ENCODE measurements at places on chromosomes 7 and 10.

GRCh38 chr7:5429253-5429856 lies 5.7 kb upstream of the TNRC18 start:
- no peak for DNase-seq

GRCh38 chr10:75655791-75656451 lies 224.5 kb downstream of the LRMDA start:
- no peak for DNase-seq

DNA sequence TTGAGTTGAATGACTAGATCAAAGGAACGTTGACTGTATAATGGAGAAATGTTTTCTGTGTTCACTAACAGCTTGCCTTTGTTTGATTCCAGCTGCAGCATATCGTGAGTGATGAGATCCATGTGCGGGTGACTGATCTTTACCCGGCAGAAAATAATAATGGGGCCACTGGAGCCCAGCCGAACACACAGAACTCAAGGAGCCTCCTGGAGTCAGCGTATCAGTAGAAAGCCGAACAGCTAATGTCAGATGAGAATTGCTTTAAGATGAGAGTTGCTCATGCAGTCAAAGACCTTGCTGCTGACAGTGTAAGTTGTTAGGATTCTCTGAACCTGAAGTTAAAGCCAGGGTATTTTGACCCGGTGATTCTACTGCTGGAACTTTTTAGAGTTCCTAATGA lies 34.3 kb upstream of the MTPAP start:
- DNase-seq = no peak

GRCh38 chr7:148609045-148609725 lies 18.6 kb downstream of the C7orf33 start:
- DNase-seq = no peak

- peak; percentile 8 for DNase-seq
Measured at GRCh38 chr10:130141460-130141859, 5.3 kb downstream of the GLRX3 start.

DNA sequence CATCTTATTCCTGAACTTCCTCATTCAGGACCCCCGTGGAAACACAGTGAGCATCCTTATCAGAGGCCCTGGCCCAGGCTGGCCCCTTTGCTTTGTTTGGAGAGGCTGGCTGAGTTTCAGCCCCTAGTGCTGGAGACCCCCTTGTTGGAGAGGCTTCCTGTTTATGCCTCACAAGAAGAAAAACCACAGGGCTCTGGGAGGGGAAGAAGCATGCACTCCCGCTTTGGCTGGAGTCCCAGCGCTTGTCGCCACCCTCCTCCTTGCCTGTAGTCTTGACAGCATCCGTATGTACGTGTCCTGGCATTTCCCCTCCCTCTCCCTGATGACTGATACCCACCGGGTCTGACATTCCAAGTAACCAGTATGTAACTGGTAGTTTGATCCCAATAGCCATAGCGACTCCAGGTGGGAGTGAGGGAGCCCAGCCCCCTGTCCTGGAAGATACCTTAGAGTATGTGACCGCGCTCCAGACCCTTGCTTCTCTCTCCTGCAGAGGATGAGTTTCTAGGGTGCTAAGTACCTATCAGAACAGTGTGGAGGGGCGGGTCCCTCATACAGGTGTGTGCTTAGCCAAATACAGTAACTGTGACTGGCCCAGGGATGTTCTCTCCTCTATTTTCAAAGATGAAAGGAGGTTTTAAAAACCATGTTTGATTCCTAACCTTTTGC lies 6.9 kb upstream of the ATP6V0E2 start:
- no peak for DNase-seq

- no peak for DNase-seq
Measured at GRCh38 chr10:6383096-6383812, 180.5 kb downstream of the PFKFB3 start.

- no peak for DNase-seq
Measured at GRCh38 chr7:98369726-98370125, 31.2 kb downstream of the BAIAP2L1 start.

DNA sequence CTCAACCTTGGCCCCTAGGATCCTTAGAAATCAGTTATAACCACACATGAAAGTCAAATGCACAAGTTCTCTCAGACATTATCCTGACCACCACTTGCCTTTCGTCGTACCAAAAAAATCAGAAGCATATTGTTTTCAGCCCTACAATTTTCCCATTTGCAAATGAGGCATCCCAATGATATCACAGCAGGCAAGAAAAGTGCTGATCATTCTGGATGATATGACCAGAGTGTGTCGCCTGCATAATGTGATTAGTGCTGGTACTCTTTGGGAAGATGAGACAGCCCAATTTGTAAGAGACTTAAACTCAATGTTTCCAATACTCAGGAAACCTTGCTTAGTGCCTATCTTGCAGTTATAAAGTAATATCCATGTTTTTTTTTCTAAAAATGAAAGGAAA lies 168.0 kb downstream of the SORCS1 start:
- peak; percentile 3 for DNase-seq

DNA sequence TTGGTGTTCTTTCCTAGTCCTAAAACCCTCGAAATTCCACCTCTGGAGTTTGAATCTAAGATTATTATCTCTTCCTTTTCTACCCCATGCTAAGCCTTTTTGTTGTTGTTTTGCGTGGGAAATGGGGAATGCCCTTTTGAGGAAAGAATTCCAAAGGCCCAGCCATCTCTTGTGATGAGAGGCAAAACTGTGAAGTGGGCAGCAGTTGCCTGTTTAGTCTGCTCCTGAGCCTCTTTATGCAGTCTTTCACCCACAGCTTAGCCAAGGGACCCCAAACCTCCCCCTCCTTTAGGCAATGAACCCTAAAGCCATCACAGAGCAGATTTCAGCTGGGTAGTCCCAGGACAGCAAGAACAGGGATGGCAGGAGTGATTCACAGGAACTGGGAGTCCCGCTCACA lies 95.5 kb downstream of the DNMBP start:
- DNase-seq = no peak

- DNase-seq = no peak
Measured at GRCh38 chr7:1986366-1987083, 246.2 kb downstream of the MAD1L1 start.

- DNase-seq = no peak
Measured at GRCh38 chr10:79982362-79982800, 33.5 kb upstream of the SFTPD start.

GRCh38 chr7:111835066-111835465 lies 272.8 kb upstream of the IMMP2L start:
- no peak for DNase-seq

DNA sequence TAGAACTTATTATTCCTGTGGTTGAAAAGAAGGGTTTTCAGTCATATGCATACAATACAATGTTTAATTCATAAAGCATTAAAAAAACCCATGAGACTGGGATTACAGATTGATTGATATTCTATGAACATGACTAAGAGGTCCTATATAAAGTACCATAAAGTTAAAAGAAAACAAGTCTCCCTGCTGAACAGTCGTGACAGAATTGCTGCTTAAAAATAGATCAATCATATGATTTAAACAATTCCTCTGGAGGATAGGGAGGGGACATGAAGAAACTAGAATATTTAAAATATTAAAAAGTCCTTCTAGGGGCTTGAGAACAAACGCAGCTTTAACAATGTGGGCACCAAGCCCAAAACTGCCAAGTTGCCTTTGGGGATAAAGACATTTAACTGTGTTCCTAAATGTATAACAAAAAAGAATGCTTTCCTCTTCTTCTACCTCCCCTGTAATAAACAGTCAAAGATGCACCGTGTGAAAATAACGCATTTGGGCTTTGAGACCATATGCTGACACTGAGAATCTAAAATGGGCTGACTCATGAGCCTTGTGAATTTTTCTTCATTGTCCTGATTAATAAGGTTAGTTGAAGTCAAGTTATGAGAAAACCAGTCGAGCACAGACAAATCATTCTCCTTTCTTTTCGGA lies 25.8 kb downstream of the TWIST1 start:
- DNase-seq = no peak
